Activated naive CD4-positive, alpha-beta T cell treated with anti-CD3 and anti-CD28 coated beads, Interleukin-2, amount 50 U/mL, for 72 hours (primary cell): ENCODE measurements at places on chromosomes 7 and 10. TPM values are rescaled to one million over a fixed set of nuclear protein-coding genes. Genes with fewer than 3 reads are reported as not detected.

HECW1 gene
- total RNA-seq = not detected

CCDC172 gene
- not detected for total RNA-seq

NFE2L3 gene
- total RNA-seq = 13.0 TPM

ARMC3 gene
- total RNA-seq = not detected

FAM241B gene
- total RNA-seq = 29.8 TPM

SDHAF3 gene
- 28.8 TPM for total RNA-seq

HOXA5 gene
- total RNA-seq = not detected

ARHGAP21 gene
- total RNA-seq = 27.2 TPM

RTKN2 gene
- total RNA-seq = 10.0 TPM

PPP1R3C gene
- 0.09 TPM for total RNA-seq

RADIL gene
- 0.35 TPM for total RNA-seq
